WTC11 (cell line): ENCODE measurements at places on chromosomes 7 and 10.

GRCh38 chr10:99781734-99782429, 558 bp upstream of the ABCC2 start:
- DNase-seq, result no peak

GRCh38 chr10:61905837-61906561, 4.5 kb downstream of the ARID5B start:
- no peak for DNase-seq

GRCh38 chr7:138982204-138982623, 1.0 kb upstream of the KIAA1549 start:
- DNase-seq, result no peak

GRCh38 chr7:125661006-125661405, 731.4 kb upstream of the POT1 start:
- DNase-seq, result no peak

DNA sequence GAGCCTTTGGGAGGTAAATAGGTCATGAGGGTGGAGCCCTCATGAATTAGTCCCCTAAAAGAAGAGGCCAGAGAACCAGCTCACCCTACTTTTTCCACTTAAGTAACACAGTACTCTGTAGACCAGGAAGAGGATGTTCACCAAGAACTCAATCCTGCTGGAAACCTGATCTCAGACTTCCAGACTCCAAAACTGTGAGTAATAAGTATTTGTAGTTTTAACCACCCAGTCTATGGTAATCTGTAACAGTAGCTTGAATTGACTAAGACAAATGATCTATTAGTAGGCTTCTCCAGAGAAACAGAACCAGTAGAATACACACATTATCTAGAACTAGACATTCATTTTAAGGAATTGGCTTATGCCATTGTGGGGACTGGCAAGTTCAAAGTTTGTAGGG, 51.5 kb downstream of the ANKMY2 start:
- no peak for DNase-seq

DNA sequence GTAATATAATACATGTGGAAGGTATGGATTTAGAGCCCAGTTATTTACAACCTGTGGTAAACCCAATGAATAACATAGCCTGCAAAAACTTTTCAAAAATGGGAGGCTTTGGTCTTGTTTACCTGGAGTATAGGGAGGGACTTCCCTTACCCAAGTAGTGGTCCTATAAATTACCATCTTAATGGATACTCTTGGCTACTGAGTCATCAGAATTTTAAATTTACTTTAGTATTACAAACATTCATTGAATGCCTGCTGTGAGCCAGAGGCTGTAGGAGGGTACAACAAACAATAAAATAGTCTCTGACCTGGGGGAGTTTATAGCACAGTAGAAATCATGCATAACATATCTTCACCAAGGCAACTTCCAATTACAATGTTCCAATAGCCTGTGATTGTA, 365.1 kb downstream of the BBS9 start:
- no peak for DNase-seq

DNA sequence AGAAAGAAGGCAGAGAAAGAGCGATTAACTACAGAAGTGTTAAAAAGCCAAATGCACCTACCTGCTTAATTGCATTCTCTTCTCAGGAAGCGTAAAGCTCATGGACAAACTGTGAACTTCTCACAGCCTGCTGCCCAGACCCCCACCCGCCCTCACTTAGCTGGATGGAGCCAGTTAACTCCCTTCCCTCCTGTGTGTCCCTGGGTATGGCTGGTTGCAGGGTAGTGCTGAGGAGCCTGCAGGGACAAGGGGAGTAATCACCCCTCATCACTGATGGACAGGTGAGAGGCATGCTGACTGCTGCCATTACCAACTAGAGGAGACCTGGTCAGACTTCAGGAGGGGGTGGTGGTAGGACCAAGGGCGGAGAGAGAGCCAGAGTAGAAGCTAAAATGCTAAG, 37.5 kb downstream of the ENO4 start:
- no peak for DNase-seq
